ENCODE measurements at places on chromosomes 3 and 15. TPM values are rescaled to one million over a fixed set of nuclear protein-coding genes. Genes with fewer than 3 reads are reported as not detected.
A peak's percentile ranks its signal among the peaks of the same experiment; 100 is the strongest.

The MTFMT gene
- 16.2 TPM for total RNA-seq

DNA sequence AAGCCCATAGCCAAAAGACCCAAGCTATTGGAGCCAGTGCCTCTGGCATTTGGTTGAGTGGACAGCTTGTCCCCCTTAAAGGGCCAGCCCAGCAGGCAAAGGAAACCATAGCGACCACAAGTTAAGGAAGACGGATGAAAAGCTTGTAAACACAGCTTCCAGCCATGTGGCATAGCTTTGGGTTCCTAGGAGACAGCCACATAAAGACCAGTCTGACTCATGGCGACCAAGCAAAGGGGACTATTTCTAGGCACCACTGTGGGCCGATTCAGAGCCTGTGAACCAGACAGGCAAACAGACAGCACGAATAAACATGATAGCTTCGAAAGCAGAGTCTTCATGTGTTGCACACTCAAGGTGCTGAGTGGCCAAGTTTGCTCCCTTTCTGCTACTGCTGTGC, 30.5 kb upstream of the SRGAP3 start:
- no peaks in the 10 kb centered on the region for H3K36me3 ChIP-seq
- H3K27me3 ChIP-seq: peaks cover 6% of the 10 kb centered on the region
- no peak for DNase-seq
- H3K4me3 ChIP-seq: no peak overlapping the region
- no peaks in the 10 kb centered on the region for H3K4me1 ChIP-seq

The CHRM5 gene
- total RNA-seq: not detected

- peak; percentile 42 for DNase-seq
- H3K27me3 ChIP-seq: peaks cover 2% of the 10 kb centered on the region
- H3K27ac ChIP-seq: no peak overlapping the region
- no peaks in the 10 kb centered on the region for H3K36me3 ChIP-seq
- H3K4me3 ChIP-seq: no peak overlapping the region
These were observed 23.7 kb downstream of the NEK10 start for GRCh38 chr3:27345493-27345892.

GRCh38 chr3:68136411-68136810, 482.0 kb upstream of the SUCLG2 start:
- no peaks in the 10 kb centered on the region for H3K36me3 ChIP-seq
- H3K4me1 ChIP-seq: no peaks in the 10 kb centered on the region
- no peaks in the 10 kb centered on the region for H3K27me3 ChIP-seq
- no peak overlapping the region for H3K27ac ChIP-seq
- no peak overlapping the region for H3K4me3 ChIP-seq
- DNase-seq: no peak

DNA sequence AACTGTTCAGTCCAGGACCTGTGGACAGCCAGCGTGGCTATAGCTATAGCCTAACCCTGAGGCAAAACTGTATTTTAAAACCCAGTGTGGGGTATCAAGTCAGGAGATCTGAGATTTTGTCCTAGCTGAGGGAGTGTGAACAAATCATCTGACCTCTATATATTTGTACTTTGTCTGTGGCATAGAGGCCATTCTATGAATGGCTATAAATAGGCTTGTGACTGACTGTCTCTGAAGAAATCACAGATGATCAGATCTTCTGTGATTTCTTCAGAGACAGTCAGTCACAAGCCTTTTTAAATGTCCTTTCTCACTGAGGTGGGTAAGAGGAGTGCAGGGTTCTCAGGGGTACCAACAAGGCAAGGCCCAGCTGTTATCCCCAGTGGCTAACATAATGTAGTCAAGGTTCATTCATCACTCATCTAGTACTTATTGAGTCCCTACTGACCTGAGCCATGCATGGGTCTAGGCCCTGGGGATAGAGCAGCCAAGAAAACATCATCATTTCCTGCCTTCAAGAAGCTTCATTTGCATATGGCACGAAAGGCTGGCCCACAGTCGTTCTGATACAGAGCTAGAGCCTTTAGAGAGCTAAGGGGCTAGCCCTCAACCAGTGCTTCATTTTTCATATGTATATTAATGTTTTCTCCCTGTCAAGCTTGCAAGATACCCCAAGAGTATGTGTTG, 53.3 kb downstream of the TIPARP start:
- DNase-seq: no peak
- peaks cover 11% of the 10 kb centered on the region for H3K4me1 ChIP-seq
- no peaks in the 10 kb centered on the region for H3K27me3 ChIP-seq
- H3K27ac ChIP-seq: no peak overlapping the region
- H3K4me3 ChIP-seq: no peak overlapping the region
- H3K36me3 ChIP-seq: peaks cover 10% of the 10 kb centered on the region

The SKIL gene
- 6.7 TPM for total RNA-seq

- DNase-seq: peak; percentile 16
- peaks cover 17% of the 10 kb centered on the region for H3K36me3 ChIP-seq
- H3K4me1 ChIP-seq: peaks cover 18% of the 10 kb centered on the region
- H3K27ac ChIP-seq: no peak overlapping the region
These were observed 57.1 kb downstream of the CAPN7 start for GRCh38 chr3:15263120-15263519.

- DNase-seq: no peak
- H3K4me3 ChIP-seq: no peak overlapping the region
- H3K36me3 ChIP-seq: peaks cover 5% of the 10 kb centered on the region
- H3K4me1 ChIP-seq: peaks cover 50% of the 10 kb centered on the region
- H3K27me3 ChIP-seq: no peaks in the 10 kb centered on the region
These were observed 21.9 kb downstream of the AKAP13 start for GRCh38 chr15:85402195-85402881.

- DNase-seq: no peak
- no peak overlapping the region for H3K4me3 ChIP-seq
- H3K36me3 ChIP-seq: no peaks in the 10 kb centered on the region
These were observed 1.7 kb downstream of the ANKUB1 start for GRCh38 chr3:149790698-149791097.

GRCh38 chr3:79097964-79098660, 669.7 kb downstream of the ROBO1 start:
- no peaks in the 10 kb centered on the region for H3K27me3 ChIP-seq
- no peaks in the 10 kb centered on the region for H3K36me3 ChIP-seq
- H3K4me1 ChIP-seq: no peaks in the 10 kb centered on the region
- H3K27ac ChIP-seq: no peak overlapping the region
- no peak overlapping the region for H3K4me3 ChIP-seq

- no peaks in the 10 kb centered on the region for H3K36me3 ChIP-seq
- H3K27me3 ChIP-seq: no peaks in the 10 kb centered on the region
- H3K27ac ChIP-seq: no peak overlapping the region
- no peaks in the 10 kb centered on the region for H3K4me1 ChIP-seq
- DNase-seq: no peak
These were observed 225.6 kb downstream of the RBMS3 start for GRCh38 chr3:29506502-29506901.

The IL16 gene
- total RNA-seq: 240 TPM

DNA sequence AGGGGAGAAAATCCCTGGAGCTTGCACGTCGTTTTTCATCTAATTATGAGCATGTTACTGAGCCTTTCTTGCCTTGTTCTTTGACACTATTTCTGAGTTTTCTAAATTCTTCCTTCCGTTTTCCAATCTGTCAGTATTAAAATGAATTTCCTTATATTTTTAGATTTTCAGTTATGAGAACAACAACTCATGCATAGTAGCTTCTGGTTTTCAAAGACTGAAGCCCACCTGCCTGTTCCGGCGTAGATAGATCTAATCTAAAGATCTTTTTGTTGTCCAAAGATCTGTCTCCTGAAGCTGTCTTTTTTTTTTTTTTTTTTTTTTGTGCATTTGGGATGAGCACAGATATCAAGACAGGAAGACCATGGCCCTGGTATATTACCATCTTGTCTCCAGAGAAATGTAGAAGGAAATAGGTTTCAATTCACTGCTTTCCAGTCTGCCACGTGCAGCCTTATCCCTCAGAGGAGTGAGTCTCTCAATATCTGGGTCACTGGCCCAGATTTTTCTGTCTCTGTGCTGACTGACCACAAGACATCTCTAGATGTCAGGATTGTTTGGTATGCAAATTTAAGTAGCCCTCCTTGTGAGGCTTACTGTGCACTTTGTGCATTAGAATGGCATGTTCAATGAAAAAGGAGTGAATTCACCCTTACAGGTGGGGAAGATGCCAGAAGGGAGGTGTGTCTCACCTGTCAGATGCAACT, 222.3 kb upstream of the TMC3 start:
- H3K27ac ChIP-seq: no peak overlapping the region
- H3K4me1 ChIP-seq: no peaks in the 10 kb centered on the region
- H3K36me3 ChIP-seq: no peaks in the 10 kb centered on the region
- H3K27me3 ChIP-seq: no peaks in the 10 kb centered on the region
- H3K4me3 ChIP-seq: no peak overlapping the region

GRCh38 chr15:29062626-29063025, 176.9 kb downstream of the APBA2 start:
- no peak overlapping the region for H3K27ac ChIP-seq
- peaks cover 8% of the 10 kb centered on the region for H3K4me1 ChIP-seq
- DNase-seq: no peak
- no peaks in the 10 kb centered on the region for H3K27me3 ChIP-seq
- H3K36me3 ChIP-seq: no peaks in the 10 kb centered on the region

- H3K27me3 ChIP-seq: no peaks in the 10 kb centered on the region
- H3K4me3 ChIP-seq: no peak overlapping the region
- H3K27ac ChIP-seq: no peak overlapping the region
- H3K36me3 ChIP-seq: no peaks in the 10 kb centered on the region
These were observed 253.6 kb downstream of the MAGI1 start for GRCh38 chr3:65785065-65785645.
